A549 treated with CORT108297 at 1 μM for 4 hours (cell line): ENCODE measurements at places on chromosomes 7 and 10. TPM values are rescaled to one million over a fixed set of nuclear protein-coding genes. Genes with fewer than 3 reads are reported as not detected.

The ASAH2B gene
- 3.7 to 4.1 TPM (median 3.9 TPM) in 5 replicates for total RNA-seq

The SP8 gene
- total RNA-seq: not detected in 5 replicates

The TM9SF3 gene
- 76.6 to 92.7 TPM (median 84.4 TPM) in 5 replicates for total RNA-seq

The HOXA4 gene
- 1.5 to 2.7 TPM (median 2.3 TPM) in 5 replicates for total RNA-seq

The FKBP6 gene
- not detected in 5 replicates for total RNA-seq

The FBXO24 gene
- 0.15 to 0.23 TPM (median 0.21 TPM) in 5 replicates for total RNA-seq

The CFAP58 gene
- 0.07 to 0.16 TPM (median 0.13 TPM) in 5 replicates for total RNA-seq

The ATOH7 gene
- 0.12 to 0.34 TPM (median 0.28 TPM) in 5 replicates for total RNA-seq
